Pulmonary artery endothelial cell (primary cell): ENCODE measurements at places on chromosomes 1 and 21. TPM values are rescaled to one million over a fixed set of nuclear protein-coding genes. Genes with fewer than 3 reads are reported as not detected.

GRCh38 chr1:6535214-6535613, 19.1 kb downstream of the NOL9 start:
- DNase-seq = no peak

DNA sequence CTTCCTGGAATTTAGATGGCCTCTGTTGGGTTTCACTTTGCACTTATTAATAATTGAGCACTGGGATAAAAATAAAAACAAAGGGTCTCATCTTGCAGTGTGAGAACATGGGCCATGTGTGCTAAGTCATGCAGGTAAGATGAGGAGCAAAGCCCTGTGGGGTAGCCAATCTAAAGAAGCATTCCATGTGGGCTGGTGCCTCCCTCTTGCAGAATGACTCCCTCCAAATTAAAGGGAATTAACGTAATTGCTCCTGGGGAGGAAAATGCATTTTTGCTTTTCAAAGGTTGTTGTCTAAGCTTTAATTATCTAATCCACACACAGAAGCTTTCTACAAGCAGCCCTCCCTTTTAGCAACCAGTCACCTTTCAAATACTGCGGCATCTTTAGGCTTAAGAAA, 69.8 kb downstream of the CDC14A start:
- no peak for DNase-seq

GRCh38 chr1:92459871-92460320, 26.8 kb downstream of the GFI1 start:
- DNase-seq = no peak

Gene KCNA2
- not detected in 2 replicates for total RNA-seq
